ENCODE measurements at places on chromosomes 6 and 20.

DNA sequence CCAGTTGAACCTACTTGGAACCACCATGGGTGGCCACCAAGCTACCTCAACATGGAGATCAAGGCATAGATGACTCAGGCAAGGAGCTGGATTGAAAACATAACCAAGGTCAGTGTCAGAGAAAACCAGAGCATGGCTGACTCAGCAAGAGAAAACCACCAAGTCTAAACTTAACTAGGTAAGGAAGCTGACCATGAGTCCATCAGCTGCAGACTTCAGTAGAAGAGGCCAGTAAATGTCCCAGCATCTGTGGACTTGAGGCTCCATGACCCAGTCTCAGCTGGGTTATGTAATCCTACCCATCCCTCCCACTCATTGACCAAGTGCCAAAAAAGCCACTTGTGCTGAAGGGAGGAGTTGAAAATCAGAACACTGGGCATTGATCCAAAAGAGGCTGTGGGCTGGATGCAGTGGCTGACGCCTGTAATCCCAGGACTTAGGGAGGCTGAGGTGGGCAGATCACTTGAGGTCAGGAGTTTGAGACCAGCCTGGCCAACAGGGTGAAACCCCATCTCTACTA, 93.7 kb upstream of the CBLN4 start:
- DNase-seq: no peak

DNA sequence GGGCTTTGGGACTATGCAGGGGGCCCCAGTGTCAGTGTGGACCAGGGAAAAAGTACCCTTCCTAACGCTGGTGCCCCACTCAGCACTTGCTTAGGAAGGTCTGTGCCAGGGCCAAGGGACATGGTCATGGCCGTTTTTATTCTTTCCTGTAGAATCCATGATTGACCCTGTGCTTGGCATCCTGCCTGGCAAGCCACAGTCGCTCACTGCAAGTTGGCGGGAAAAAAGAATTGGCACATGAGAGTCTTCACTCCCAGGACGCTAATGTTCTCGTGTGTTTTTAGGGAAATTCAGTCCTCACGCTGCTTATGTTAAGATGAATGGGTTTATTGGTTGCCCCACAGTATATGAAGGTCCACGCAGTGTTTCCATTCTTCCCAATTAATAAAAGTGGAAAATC, 253.4 kb downstream of the CDH4 start:
- no peak for DNase-seq

DNA sequence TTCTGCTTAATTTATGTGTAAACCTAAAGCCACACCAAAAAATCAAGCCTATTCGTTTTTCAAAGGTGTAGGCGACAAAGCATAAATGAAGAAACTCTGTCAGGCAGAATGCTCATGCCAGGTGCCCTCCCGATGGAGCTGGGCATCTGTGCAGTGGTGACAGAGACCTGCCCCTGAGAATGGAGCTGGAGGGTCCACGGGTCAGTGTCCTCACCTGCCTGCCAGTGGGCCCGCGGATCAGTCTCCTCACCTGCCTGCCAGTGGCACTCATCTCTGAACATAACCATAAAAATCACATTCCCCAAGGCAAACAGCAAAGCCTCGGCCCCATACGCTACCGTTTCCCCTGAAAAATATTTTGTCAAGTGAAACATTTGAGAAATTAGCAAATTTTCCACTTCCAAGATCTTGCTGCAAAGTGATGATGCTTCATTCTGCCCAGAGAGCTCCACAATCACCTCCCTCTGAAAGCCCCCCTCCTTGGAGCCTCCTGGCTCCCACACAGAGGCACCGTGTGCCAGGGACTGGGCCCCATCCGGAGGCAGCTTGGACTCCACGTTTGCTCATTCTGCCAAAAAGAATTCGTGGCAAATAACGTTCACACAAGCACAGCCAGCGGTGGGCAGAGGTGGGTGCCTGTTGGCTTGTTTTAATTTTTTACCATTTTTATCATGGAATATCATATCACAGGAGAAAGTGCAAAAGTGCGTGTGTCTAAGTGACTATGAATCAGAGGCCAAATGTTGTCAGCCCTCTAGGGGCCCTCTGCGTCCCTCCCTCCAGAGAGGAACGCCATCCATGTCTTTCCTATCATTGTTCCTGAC, 88.8 kb downstream of the YTHDF1 start:
- no peak for DNase-seq

DNA sequence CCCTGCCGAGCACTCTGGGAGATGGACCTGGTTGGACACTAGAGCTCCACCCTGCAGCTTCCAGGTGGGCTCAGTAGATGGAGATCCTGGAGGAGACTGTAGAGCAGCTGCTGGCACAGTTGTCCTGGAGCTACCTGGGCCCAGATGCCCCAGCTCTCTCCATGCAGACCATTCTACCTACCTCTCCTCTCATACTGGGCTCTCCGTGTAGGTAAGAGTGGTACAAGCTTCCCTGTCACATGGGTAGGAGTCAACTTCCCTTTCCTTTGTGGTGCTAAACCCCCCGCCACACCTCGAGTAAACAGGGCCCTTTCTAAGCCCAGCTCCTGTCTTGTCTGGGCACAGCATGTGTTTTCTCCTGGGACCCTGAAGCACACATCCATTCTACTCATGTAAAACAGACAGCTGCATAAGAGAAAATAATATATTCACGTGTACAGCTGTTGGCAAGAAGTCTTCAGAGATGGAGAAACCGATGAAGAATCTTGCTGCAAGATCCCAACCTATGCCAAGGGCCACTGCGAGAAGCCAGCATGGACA, 108.1 kb upstream of the DUSP22 start:
- DNase-seq: no peak

GRCh38 chr20:1533059-1533458, 24.4 kb downstream of the SIRPD start:
- no peak for DNase-seq

- DNase-seq: no peak
Observed at GRCh38 chr6:113623129-113623528, 234.0 kb upstream of the MARCKS start.

DNA sequence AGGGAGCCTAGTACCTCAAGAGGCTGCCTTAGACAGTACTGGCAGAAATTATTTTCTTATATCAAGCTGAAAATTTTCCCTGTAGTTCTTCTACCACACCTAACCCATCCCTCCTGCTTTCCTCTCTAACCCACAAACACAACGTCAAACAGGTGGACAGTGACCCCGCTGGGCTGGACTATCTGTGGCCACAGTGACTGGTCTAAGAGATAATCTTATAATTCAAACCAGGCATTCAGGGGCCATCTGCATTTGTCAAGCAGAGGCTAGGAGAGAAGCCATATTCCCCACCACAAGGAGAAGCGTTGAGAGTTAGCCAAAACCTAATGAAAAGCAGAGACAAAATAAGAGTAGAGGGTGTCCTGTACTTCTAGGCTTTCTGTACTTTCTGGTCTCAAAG, 8.2 kb downstream of the HDDC2 start:
- no peak for DNase-seq

DNA sequence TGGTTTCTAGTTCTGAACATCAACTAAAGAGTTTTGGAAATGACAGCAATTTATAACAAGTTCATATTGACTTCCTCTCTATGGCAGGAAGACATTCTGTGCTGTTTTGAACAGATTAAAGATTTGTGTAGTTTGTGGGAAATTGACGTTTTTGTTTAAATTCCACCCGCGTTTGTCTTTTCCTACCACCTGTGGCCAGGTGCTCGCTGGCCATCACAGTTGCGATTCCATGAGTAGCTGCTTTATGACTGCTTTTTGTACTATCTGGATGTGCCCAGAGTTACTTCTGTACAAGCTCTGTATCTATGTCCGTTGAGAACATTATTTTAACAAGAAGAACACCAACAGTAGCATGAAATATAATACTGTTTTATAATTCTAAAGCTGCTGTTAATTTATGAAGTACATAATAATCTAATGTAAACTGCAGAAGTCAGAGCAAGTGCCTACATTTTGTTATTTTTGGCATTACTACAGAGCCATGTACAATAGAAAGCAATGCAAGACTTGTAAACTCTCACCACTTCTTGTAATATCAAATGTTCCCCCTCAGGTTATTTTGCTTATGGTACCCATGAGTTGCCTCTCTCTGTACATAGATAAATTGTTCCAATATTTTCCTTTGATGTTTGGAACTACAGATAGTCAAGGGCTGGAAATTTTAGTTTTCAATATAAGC, 33.5 kb downstream of the ZBTB2 start:
- DNase-seq: no peak

DNA sequence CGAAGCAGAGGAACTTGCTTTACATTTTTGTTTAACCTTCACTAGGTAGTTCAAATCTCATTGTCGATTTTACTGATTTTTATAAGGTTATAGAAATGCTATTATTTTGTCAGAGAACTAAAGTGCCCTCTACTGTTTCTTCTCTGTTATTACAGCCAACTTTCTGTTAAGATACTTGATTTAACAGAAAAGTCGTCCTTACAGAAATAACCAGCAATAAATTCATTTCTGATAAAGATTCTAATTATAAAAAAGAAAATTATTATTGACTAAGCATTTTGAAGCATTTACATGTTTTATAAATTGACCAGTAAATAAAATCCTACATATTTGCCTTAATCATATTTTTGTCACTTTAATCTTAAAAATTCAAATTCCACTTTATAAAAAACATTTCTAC, 60.8 kb downstream of the OGFRL1 start:
- DNase-seq: no peak

- no peak for DNase-seq
Observed at GRCh38 chr6:166617359-166617758, 9.7 kb downstream of the RPS6KA2 start.

GRCh38 chr20:14879020-14879697, 541.7 kb upstream of the FLRT3 start:
- no peak for DNase-seq

DNA sequence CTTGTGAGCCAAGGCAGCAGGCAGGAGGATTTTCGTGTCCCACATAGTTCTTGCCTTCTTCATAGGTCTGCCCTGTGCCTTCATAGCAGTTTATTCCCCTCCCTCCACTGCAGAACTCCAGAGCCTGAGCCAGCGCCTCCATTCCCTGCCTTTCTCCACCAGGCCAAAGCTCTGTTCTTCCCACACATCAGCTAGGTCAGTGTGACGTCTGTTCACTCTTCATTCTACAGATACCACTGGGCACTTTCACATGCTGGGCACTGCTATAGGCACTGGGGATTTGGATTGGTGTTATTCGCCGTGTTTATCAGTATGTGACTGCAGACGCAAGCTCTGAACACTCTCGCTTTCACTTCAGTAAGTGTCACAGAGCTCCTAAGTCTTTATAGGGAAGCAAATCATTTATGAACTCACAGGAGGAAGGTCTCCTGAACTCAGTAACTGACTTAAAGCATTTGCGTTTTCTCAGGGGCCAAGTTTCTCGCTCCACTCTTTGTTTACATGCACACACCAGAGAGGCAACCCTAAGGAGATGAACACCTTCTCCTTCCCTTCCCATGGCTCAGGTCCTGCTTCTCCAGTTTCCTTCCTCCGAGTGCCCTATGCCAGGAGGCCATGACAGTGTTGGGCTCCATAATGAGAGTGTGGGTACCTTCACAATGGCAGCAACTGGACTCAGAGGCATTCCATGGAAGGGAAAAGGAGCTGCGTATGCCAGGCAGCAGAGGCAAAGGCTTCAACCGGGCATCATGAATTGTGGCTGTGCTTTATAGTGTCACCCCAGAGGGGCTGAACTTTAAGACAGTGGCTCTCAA, 6.3 kb upstream of the APMAP start:
- no peak for DNase-seq

DNA sequence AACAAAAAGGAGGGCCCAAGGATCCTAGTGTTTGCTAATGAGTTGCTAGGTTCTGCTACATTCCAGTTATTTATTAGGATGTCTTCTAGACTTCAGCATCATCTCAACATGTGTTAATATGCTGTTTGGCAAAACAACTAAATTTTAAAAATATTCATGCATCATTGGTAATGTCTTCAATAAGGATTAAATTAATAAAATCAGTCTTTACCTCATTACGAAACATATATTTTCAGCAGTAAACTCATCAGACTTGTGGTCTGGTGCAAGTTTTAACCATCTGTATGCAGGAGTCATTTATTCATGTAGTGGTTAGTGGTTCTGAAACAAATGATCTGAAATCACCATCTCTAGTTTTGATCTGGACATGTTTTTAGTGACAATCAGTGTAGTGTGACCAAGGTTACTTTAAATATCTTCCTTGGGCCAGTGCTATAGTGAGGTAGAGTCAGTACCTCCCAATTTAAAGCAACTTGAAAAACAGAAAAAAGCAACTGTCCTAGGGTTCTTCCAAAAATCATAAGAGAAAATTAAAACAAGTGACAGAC, 85.0 kb upstream of the KCNK16 start:
- no peak for DNase-seq

DNA sequence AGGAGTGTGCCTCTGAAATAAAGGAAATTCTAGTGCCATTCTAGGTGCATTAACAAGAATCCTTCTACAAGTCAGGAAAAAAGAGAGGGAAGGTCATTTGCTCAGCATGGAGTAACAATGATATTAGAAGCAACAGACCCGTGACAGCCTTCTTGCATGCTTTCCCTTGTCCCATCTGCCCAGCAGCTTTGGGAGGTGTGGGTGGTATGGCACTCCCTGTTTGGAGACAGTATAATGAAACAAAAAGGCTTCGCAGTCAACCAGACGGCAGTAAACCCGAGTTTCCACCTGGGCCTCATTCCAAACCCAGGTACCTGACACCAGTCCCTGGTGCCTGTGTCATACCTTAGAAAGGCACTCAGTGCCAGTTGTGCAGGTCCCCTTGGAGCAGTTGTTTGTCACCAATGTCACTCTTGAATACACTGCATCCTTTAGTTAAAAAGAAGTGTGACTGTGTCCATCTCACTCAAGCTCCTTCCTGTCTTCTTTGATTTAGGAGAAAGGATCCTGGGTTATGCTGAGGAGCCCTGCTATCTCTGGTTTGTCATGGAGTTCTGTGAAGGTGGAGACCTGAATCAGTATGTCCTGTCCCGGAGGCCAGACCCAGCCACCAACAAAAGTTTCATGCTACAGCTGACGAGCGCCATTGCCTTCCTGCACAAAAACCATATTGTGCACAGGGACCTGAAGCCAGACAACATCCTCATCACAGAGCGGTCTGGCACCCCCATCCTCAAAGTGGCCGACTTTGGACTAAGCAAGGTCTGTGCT, 14.7 kb downstream of the STK35 start:
- no peak for DNase-seq

DNA sequence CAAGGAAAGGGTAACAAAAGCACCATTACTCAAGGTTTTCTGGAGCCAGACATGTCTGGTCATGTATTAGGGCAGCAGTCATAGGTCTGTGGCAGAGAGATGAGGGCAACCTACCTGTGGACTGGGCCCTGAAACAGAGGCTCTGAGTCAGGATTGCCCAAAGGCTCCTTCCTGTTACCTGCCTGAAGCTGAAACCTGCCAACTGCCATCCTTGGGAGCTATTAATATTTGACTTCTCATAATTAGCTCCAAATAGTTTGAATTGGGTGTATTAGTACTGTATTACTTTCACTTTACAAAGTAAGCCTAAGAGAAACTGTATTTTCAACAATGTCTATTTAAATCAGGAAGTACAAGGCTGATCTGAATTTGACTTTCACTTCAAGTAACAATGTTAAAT, 72.0 kb upstream of the TBX18 start:
- DNase-seq: no peak

- no peak for DNase-seq
Observed at GRCh38 chr6:3350252-3350796, 91.6 kb downstream of the PSMG4 start.

- DNase-seq: no peak
Observed at GRCh38 chr6:87333033-87333432, 4.0 kb upstream of the GJB7 start.

- no peak for DNase-seq
Observed at GRCh38 chr20:44123251-44123650, 63.7 kb downstream of the JPH2 start.

- no peak for DNase-seq
Observed at GRCh38 chr6:165899611-165900010, 236.6 kb upstream of the PDE10A start.

Data from stimulated activated CD8-positive, alpha-beta memory T cell treated with anti-CD3 and anti-CD28 coated beads, Interleukin-15, amount 100 ng/mL, for 24 hours (primary cell).